Sigmoid colon (tissue), 7 donors: ENCODE measurements at places on chromosomes 4 and X. TPM values are rescaled to one million over a fixed set of nuclear protein-coding genes. Genes with fewer than 3 reads are reported as not detected.

GRCh38 chrX:55120761-55121358, 32.0 kb downstream of the PAGE2 start:
- no peak overlapping the region for H3K4me3 ChIP-seq
- no peak overlapping the region for H3K27ac ChIP-seq
- no peaks in the 10 kb centered on the region for H3K27me3 ChIP-seq
- H3K4me1 ChIP-seq, result no peaks in the 10 kb centered on the region
- DNase-seq, result no peak

- peaks cover 10% of the 10 kb centered on the region for H3K4me1 ChIP-seq
- DNase-seq, result no peak
- H3K4me3 ChIP-seq, result no peak overlapping the region
- H3K36me3 ChIP-seq, result peaks cover 33% of the 10 kb centered on the region
- H3K27me3 ChIP-seq, result no peaks in the 10 kb centered on the region
These were observed 45.2 kb downstream of the ADH5 start for GRCh38 chr4:99043346-99043745.

GRCh38 chr4:155624478-155624877, 42.2 kb upstream of the GUCY1A1 start:
- H3K4me1 ChIP-seq, result no peaks in the 10 kb centered on the region
- H3K36me3 ChIP-seq, result no peaks in the 10 kb centered on the region
- H3K27me3 ChIP-seq, result no peaks in the 10 kb centered on the region

GRCh38 chrX:15336023-15336413, 695 bp upstream of the PIGA start:
- no peaks in the 10 kb centered on the region for H3K27me3 ChIP-seq
- DNase-seq, result no peak
- H3K36me3 ChIP-seq, result no peaks in the 10 kb centered on the region

DNA sequence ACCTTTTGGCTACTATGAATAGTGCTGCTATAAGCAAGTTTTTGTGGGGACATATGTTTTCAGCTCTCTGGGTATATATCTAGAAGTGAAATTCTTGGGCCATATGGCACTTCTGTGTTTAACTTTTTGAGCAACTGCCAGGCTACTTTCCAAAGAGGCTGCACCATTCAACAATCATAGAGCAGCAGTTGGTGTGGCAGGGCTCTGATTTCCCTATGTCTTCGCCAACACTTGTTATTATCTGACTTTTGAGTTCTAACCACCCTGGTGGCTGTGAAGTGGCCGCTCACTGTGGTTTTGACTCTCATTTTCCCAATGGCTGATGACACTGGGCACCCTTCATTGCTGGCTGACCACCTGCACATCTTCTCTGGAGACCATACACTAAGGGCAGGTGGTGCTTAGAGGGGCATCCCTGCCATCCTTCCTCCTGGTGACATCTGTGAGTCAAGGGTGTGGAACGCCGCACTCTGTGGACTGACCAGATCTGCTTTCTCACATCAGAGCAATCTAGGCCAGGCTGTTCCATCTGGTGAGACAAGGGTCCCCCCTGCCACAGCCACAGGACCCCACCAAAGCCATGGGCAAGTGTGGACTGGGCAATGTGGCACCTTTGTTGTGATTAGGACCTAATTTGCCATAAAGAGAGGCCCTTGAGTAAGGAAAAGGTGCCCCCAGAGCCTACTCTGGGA, 49.6 kb downstream of the ZFYVE28 start:
- H3K36me3 ChIP-seq, result no peaks in the 10 kb centered on the region
- no peak overlapping the region for H3K27ac ChIP-seq
- H3K4me3 ChIP-seq, result no peak overlapping the region
- peak; percentile 36 for DNase-seq

DNA sequence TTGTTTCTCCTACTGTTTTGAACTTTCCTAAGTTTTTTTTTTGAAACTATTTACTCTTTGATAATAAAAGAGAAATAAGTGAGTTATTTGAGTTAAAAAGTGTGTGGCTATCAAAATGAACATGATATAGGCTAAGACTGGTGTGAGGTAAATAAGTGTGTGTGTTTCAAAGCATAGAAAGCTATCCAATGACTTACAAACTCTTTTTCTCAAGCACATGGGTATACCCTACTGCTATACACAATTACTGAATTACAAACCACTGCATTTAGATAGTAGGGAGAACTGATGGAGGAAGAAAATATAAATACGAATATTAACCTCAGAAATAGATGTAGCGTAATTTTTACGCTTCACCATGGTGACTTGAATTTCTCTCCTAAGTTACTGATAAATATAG, 305.8 kb upstream of the ANXA10 start:
- DNase-seq, result no peak
- H3K27ac ChIP-seq, result no peak overlapping the region
- H3K36me3 ChIP-seq, result no peaks in the 10 kb centered on the region
- H3K27me3 ChIP-seq, result no peaks in the 10 kb centered on the region

DNA sequence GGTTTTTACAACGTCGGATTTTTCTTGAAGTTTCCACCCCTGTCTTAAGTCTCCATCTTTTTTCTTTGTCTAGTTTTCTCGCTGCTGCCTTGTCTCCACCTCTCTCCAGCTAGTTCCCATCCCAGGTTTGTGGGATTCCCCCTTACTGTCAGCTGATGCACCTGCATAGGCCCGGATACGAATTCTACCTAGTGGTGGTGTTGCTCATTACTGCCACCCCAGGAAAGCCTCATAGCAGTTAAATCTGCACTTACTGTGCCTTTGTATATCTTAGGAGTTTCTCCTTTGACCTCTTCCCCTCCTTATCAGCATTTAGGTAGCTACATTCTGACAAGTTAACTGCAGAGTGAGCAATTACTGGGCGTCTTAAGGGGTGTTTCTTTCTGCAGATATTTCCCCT, 1693.1 kb upstream of the TENM3 start:
- H3K4me3 ChIP-seq, result no peak overlapping the region
- H3K36me3 ChIP-seq, result no peaks in the 10 kb centered on the region
- H3K4me1 ChIP-seq, result no peaks in the 10 kb centered on the region
- H3K27me3 ChIP-seq, result no peaks in the 10 kb centered on the region
- H3K27ac ChIP-seq, result no peak overlapping the region
- no peak for DNase-seq

GRCh38 chr4:14520171-14520570, 482.1 kb upstream of the CPEB2 start:
- no peak overlapping the region for H3K4me3 ChIP-seq
- no peaks in the 10 kb centered on the region for H3K36me3 ChIP-seq
- DNase-seq, result no peak
- H3K27ac ChIP-seq, result no peak overlapping the region
- no peaks in the 10 kb centered on the region for H3K4me1 ChIP-seq

- no peak overlapping the region for H3K4me3 ChIP-seq
- peaks cover 8% of the 10 kb centered on the region for H3K4me1 ChIP-seq
- H3K27me3 ChIP-seq, result no peaks in the 10 kb centered on the region
- no peaks in the 10 kb centered on the region for H3K36me3 ChIP-seq
These were observed 180.0 kb downstream of the DHRSX start for GRCh38 chrX:2320580-2321327.

- no peak for DNase-seq
- H3K27ac ChIP-seq, result no peak overlapping the region
- no peak overlapping the region for H3K4me3 ChIP-seq
- no peaks in the 10 kb centered on the region for H3K4me1 ChIP-seq
- no peaks in the 10 kb centered on the region for H3K36me3 ChIP-seq
These were observed 11.7 kb downstream of the BBS12 start for GRCh38 chr4:122744229-122744628.

- no peaks in the 10 kb centered on the region for H3K4me1 ChIP-seq
- H3K27me3 ChIP-seq, result no peaks in the 10 kb centered on the region
- H3K36me3 ChIP-seq, result no peaks in the 10 kb centered on the region
- DNase-seq, result no peak
- no peak overlapping the region for H3K27ac ChIP-seq
These were observed 78.5 kb upstream of the BLTP1 start for GRCh38 chr4:122073615-122074014.

DNA sequence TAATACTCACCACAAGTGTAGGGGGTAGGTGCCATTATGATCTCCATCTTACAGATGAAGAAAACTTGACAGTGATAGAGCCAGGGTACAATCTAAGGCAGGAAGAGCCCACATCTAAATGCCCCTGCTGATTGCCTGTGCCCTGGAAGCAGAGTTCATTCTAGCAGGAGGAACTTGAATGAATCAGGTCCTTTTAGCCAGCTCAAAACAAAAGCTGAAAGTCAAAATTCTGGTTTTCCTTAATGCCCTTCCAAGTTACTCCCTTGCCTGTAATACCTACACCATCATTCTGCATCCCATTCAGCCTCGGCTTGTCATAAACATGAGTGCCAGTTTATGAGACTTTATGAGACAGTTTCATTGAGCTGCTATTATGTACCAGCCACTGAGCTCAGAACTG, 89.6 kb downstream of the SCD5 start:
- peaks cover 15% of the 10 kb centered on the region for H3K4me1 ChIP-seq
- H3K27me3 ChIP-seq, result no peaks in the 10 kb centered on the region
- no peaks in the 10 kb centered on the region for H3K36me3 ChIP-seq
- no peak overlapping the region for H3K4me3 ChIP-seq
- no peak overlapping the region for H3K27ac ChIP-seq

DNA sequence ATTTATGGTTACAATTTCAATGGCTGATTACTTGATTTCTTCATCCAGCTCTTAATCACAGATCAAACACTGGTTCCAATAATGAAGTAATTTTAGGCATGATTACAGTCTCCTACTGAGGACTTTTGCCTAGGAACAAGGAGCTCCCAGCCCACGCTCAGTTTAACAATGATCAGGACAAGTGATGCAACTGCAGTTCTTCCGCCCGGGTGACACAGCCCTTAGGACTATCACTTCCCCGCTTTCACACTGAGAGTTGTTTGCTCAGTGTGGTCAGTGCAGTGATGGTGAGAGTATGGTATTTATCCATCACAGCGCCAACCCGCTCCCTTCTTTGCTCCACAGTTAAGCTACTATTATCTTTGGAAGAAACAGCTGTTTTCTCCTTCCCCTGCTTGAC, 203.2 kb upstream of the MBNL3 start:
- no peak for DNase-seq
- no peaks in the 10 kb centered on the region for H3K4me1 ChIP-seq
- H3K27me3 ChIP-seq, result no peaks in the 10 kb centered on the region
- no peaks in the 10 kb centered on the region for H3K36me3 ChIP-seq

Gene RIPPLY1
- not detected for total RNA-seq

Gene DCAF8L2
- not detected for total RNA-seq

Gene ESX1
- not detected for total RNA-seq

Gene SCRG1
- 2.6 TPM for total RNA-seq

Gene CT45A5
- not detected for total RNA-seq

Gene NAA15
- total RNA-seq, result 21.6 TPM

Gene SOX3
- not detected for total RNA-seq
